ENCODE measurements at places on chromosomes 4 and X.

DNA sequence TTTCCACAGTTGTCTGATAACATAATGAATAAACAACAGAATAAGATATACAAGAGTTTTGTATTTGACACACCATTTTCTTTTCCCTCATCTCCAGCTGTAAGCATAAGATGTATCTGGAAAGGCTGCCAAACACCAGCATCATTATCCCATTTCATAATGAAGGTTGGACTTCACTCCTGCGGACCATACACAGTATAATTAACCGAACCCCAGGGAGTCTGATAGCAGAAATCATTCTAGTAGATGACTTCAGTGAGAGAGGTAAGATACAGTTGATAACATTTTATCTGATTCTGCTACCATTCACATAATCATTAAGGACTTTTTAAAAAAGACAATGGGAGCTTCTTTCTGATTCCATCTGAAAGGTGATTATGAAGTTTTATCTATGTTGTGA is 535.2 kb downstream of the GALNTL6 start:
- no peak for DNase-seq

GRCh38 chr4:3405176-3405575 is 36.6 kb upstream of the HGFAC start:
- DNase-seq, result no peak

- no peak for DNase-seq
Observed at GRCh38 chr4:102918859-102919258, 50.1 kb downstream of the CISD2 start.

DNA sequence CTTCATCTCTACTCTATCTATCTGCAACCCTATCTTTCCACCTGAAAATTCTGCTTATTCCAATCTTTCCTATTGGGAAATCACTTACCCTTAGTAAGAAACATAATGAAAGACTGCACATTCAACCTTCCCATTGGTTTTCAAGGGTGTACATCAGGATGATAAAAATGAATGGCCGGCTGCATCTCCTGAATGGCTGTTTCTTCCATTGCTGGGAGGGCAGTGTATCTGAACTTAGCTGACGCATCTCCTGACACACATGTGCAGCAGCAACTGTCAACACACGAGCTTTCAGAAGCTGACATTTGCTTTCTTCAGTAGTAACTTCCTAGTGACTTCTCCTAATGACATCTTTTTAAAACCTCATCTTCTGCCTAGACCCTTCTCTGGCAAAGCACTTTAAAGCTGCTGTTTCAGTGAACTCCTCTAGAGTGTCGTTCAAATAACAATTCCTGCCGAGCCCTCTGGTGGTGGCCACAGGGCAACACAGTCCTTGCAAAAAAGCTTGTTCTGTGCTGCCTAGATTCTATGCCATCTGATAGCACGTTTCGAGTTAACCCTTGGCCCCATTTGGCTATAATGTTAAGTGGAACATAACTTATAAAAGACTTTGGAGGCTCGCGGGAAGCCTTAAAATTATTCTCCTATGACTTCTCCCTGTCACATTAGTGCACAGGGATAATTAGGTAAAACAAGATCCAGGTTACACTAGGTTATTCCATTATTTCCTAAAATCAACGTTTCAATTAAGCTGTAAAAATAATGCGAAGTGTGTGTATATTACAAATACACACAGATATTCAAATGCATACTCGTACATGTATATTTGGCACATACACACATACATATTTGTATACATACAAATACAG is 2340.7 kb downstream of the PCDH7 start:
- DNase-seq, result peak; percentile 35

DNA sequence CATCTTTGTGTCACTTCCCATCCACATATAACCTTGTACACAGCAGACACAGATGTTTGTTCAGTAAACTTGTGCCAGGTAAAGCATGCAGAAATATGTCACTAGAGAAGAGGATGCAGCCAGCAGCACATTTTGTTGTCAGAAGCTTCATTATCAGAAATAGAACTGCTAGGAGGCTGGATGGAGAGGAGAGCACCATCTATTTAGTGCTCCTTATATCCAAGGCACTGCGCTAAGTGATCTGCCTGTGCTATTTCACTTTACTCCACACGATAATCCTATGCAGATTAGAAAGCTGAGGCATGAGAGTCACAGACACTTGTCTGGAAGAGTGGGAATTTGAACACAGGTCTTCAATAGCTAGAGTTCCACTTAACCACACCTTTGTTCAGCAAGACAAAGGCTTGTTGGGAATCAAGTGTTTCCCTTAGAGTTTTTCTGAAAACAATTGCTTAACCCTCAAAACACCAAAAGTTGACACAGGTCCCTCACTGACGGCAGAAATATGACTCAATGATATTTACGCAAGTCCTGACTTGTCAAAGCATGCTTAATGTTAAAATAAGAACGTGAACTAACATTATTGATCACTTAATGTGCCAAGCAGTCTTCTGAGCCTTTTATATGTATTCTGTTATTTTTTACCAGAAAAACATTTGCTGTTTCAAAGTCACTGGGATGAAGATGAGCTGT is 1.2 kb upstream of the QDPR start:
- peak; percentile 77 for DNase-seq

- DNase-seq, result no peak
Observed at GRCh38 chrX:71147496-71148277, 3.0 kb downstream of the NLGN3 start.

- DNase-seq, result peak; percentile 79
Observed at GRCh38 chr4:7651461-7651921, 216.8 kb upstream of the PSAPL1 start.

- no peak for DNase-seq
Observed at GRCh38 chrX:11450354-11450753, 157.1 kb downstream of the AMELX start.

DNA sequence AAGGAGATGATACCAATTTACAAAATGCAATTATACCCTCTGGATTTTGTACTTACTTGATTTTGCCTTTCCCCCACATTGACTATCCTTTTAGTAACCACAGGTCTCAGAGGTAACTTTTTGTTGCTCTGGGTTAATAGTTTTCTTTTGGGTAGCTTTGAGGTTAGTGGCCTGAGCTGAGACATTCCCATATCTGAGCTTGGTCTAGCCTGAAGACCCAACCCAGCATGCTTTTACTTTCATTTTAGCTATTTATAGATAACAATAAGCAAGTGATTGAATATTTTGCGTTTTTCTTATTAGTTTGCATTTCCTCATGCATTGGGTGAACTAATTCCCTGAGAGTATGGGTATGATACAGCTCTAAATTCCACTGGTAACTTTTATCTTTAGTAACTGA is 11.8 kb downstream of the HTN1 start:
- DNase-seq, result no peak

- no peak for DNase-seq
Observed at GRCh38 chr4:143451186-143451585, 62.3 kb upstream of the SMARCA5 start.

DNA sequence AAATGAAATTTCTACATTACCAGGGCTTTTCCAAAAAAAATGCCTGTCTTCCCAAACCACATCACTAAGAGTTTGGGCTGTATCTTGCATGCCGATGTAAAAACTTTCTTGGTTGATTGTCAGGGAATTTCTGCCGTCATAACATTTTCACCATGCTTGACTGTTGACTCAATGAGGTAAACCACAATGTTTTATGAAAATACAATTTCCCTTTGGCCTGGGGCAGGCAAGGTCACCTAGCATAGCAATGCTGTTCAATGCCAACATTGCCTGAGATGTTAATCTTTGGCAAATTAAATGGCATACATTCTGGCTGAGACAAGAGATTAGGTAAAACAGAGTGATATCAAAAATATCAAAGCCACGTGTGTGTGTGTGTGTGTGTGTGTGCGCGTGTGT is 137.1 kb upstream of the TBL1X start:
- peak; percentile 50 for DNase-seq

DNA sequence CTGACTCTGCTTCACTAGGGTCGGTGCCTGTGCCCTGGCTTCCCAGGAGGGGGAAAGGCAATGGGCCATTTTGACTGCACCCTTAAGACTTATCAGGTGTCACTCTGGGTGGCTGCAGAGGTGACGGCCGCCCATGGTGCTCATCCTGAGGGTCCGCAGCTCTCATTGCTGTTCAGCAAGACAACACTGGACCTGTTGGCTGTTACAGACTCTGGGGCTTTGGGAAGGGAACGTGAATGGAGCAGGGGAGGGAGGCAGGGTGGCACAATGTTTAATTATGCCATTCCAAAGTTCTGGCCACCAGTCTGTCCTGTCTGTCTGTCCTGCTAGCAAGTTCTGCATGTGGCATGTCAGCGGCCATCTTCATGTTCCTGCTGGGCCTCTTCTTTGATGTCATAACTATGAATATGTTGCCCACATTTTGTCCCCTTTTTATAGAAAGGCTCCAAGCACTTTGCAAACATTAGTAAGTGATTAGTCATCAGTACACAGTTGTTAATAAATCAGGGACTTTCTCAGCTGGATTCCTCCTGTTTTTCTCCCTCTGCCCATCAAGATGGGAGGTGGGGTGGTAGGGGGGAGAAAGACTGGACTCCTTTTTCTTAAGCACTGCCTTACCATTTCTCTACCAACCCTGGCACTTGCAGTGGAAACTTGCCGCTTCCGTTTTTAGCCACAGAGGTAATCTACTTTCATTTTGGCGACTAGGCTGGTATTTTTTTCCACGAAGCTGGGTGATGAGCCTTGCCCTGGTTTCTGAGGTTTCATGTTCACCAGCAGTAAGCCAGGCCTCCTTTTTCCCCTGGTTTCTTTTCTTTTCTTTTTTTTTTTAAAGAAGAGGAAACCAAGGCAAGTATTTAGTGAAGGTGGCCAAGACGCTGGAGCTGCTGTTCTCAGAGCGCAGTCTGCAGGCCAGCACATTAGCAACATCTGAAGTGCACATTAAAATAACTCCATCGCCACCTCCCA is 88.6 kb upstream of the TRIM2 start:
- peak; percentile 75 for DNase-seq

GRCh38 chrX:130351567-130351966 is 11.8 kb downstream of the SLC25A14 start:
- DNase-seq, result no peak

DNA sequence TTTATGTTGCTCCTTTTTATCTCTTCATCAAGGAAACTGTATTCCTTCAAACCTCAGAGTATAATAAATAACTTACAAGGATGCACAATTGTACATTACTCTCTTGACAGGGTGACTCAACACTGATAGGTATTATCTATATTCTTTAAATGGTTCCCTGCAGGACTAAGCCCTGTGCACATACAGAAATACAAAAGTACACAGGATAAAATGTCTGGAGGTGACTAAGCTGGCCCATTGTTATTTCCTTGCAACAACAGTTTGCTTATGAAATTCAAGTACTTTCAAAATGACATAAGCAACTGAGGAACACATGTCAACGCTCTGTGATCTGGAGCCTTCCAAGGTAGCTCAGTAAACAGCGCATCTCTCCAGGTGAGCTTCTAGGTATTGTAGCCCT is 83.8 kb upstream of the RPL34 start:
- peak; percentile 20 for DNase-seq

DNA sequence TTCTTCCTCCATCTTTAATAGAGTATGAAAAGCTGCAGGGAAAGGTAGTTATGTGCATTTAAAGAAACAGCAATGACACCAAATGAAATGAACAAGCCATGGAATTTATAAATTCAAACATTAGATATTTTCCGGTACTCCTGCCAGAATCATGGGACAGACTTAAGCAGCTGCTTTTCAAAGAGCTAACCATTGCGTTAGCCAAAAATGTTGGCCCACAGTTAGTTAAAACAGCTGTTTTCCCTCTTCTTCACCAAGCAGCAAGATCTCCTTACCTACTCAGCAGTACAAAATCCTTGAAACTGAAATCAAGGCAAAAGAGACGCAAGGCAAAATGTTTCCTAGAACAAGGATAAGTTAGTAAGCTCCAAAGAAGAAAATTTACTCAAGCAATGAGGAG is 64.0 kb downstream of the MANBA start:
- DNase-seq, result no peak

- no peak for DNase-seq
Observed at GRCh38 chr4:82885410-82885809, 5.5 kb downstream of the SEC31A start.

DNA sequence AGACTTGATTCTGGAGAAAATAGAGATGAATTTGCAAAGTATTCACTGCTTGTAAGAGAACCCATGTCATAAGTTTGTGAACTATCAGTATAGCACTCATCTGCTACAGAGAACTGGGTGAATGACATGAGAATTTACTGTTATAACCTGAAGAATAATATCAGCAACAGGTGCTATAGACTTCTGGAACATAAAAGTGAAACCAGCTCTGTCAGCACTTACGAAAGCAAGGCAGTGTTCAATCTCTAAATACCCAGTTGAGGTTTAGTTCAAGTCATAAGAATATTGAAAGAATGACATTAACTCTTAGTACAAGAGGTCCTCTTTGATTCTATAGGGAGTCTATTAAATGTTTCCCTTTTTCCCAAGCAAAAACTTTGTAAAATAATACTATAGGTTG is 232.9 kb upstream of the ANKRD50 start:
- DNase-seq, result no peak

- no peak for DNase-seq
Observed at GRCh38 chr4:124468360-124468759, 244.2 kb downstream of the ANKRD50 start.

DNA sequence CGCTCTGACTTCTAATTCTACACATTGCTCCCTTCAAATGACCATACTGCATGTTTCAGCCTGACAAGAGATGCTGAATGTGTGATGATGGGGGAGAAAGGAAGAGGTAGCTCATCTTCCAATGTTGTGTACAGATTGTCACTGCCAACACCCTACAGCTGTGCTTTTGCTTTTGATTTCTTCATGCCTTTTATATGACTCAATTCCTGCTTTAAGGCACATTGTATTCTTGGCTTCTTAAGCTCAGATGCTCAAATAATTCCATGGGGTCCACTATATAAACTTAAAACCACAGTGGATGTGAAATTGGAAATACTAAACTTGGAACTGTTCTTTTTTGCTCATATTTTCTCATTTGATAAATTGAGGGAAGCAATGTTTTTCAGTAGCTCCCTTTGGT is 183.2 kb upstream of the WDFY3 start:
- DNase-seq, result no peak

DNA sequence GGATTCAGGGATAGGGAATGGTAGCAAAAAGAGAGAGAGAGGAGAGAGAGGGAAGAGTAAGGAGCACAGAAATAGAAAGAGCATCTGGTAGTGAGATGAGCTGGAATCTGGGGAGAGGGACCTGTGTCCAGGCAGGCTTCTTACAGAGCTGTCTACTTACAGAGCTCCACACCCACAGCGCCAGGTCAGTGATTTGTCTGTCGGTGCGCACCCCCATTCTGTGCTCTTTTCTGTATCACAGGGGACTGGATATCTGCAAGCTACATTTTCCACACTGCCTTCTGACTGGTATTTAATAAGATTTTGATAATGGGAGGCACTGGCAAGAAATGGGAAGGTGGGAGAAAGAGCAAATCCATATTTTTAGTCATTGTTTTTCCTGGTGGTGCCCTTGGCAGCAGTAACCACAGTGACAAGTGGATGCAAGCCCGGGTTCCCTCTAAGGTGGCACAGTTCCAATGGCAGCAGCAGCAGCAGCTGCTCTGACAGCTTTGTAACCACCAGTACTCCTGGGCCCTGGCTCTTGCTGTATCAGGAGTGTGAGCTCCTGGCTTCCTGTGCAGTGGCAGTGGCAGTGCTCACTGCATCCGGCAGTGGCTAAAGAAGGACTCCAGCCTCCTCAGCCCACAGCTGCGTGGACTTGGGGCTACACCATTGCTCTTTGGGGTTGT is 300.5 kb downstream of the TRIML1 start:
- peak; percentile 69 for DNase-seq

Data from foreskin keratinocyte (primary cell).